ENCODE measurements at places on chromosomes 3 and 15.

GRCh38 chr3:172112078-172112733 is 72.8 kb downstream of the FNDC3B start:
- DNase-seq, result no peak

- DNase-seq, result no peak
Measured at GRCh38 chr3:98151241-98151640, 4.0 kb downstream of the OR5H14 start.

DNA sequence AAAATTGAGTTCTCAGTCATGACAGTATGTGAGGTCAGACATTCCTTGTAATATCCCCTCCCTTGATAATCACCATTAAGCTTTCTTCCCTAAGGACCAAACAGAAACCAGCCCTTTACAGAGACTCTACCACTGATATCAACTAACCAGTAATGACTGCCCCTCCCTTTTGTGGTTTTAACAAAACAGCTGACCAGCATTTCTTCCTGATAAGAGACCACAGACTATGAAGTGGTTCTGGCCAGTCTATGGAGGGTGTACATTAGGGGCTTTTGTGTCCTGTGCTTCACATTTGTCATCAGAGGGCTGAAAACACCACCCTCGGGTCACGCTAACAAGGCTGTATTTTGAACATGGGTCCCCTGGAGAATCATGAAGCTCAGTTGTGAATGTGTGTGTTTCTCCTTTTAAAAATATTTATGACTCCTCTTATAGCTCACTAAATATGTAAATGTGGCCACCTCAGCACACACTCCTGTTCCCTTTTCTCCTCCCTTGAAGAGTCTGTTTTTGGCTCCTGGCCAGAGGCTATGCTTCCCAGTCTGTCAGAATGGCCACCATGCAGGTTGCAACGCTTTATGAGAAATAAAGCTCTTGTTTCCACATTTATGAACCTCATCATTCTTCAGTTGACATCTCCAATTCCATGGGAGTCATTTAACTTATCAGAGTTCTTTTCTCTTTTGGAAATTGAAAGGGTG is 239.3 kb downstream of the CPNE4 start:
- DNase-seq, result no peak

GRCh38 chr15:42218953-42219592 is 11.0 kb upstream of the VPS39 start:
- no peak for DNase-seq

- DNase-seq, result no peak
Measured at GRCh38 chr3:143265501-143266070, 146.0 kb downstream of the CHST2 start.

DNA sequence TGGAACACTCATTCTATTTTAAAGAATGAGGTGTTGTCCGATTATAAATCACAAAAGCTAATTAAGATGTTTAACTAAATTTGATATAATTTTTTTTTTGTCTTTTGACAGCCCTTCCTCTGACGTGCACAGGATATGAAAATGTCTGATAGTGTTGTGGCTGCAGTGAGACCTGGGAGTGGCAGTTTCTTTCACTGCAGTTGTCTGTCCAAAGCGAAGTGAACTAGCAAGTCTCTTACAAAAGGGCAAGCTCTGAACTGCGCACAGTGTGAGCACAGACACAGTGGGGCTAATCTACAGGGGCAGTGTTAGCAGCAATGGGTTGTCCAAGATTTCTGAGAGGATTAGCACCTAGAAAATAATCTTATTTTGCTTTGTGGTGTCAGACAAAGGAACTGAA is 29.1 kb upstream of the MYRIP start:
- no peak for DNase-seq

GRCh38 chr3:104514371-104514770 is 852.3 kb upstream of the ALCAM start:
- no peak for DNase-seq

DNA sequence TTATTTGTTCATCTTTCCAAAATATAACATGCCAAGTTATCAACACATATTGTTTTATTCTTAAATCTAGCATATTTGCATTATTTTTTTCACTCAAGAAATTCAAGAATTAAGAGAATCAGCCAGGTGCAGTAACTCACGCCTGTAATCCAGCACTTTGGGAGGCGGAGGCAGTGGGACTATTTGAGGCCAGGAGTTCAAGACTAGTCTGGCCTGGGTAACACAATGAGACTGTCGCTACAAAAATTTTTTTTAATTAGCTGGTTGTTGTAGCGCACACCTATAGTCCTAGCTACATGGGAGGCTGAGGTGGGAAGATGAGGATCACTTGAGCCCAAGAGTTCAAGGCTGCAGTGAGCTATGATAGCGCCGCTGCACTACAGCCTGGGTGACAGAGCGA is 10.5 kb downstream of the DCUN1D1 start:
- no peak for DNase-seq

DNA sequence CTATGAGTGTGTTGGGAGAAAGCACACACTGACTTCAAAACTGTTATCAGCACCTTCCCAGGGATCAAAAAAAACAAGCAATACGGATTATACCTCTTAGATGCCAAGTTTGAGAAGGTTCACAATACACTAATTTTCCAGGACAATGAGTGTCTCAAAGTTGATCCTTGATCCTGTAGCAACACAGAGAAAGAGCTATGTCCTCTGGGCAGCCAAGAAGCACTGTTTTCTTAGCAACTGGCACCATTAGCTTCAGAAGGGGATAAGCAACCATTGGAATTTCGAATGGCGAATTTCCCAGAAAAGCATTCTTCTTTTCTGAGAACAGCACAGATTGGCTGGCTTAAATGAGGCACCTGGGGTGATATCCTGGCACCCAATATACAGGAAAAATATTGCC is 270.3 kb upstream of the RORA start:
- no peak for DNase-seq

DNA sequence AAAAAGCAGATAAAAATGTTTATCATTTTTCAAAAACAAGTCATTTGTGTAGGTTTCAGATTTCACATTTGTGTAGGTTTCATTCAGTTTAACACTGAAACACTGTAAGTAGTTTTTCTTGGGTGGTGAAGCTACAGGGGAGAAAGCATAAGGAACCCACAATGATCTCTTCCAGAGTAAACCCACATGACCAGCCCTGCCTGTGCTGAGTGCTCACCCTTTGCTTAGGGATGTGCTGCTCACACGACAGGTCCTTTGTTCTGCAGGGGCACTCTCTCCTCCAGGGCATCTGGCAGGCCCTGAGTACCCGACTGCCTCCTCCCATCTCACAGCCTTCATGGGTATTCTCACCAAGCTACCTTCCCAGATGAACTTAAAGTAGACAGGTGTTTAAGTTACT is 28.9 kb downstream of the ZXDC start:
- DNase-seq, result no peak

Data from AG04449 (cell line).